ENCODE measurements at places on chromosomes 13 and 19. TPM values are rescaled to one million over a fixed set of nuclear protein-coding genes. Genes with fewer than 3 reads are reported as not detected.

DNA sequence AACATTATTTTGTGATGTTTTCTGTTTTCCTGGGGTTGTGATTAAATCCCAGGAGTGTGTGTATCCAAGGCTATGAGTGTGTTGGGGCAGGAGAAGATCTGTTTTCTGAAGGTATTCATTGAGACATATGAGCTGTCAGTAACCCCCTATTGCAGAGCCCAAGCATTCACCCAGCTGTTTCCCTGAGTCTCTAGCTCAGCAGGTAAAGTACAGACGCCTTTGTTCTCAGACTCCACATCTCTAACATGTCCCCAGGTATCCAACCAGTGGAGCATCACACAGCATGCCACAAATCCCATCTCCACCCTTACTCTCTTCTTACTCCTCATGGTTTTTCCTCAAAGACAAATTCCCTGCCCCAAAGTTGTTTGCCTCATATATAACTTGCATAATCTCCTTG, 213.6 kb downstream of the PCDH20 start:
- no peak for DNase-seq

DNA sequence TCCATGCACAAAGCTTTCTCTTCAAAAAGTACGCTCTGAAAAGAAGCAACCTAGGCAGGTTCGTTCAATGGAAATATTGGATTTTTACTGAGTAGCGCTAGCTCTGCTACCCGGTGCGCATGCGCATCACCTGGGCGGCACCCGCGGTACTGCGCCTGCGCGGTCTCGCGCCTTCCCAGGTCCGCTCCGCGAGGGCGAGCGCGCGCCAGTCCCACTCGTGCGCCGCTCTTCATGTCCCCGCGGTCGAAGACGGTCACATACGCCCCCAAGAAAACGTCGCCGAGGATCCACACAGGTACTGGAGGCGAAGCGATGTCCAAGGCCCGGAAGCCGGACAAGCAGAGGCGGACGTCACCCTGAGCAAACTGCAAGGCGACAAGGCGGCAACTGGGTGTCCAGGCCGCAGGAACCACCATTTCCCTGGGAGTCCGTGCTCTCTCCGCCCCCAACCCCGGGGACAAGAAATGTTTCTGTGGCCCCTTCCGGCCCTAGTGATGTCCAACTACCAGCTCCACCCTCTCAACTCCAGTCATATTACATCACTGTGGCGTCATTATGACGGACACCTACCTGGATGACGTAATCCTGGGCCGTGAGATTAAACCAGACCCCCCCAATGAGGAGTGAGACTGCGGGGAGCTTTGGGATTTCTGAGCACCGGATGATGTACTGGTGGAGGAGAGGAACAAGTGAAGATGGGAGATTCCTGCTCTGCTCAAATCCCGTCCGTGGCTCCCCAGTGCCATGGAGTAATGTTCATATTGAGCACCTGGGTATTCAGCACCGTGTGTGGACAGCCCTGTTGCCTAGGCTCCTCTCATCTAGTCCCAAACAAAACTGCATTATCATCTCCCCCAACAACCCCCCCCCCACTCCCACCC, 4.8 kb upstream of the KCNC3 start:
- DNase-seq, result no peak

DNA sequence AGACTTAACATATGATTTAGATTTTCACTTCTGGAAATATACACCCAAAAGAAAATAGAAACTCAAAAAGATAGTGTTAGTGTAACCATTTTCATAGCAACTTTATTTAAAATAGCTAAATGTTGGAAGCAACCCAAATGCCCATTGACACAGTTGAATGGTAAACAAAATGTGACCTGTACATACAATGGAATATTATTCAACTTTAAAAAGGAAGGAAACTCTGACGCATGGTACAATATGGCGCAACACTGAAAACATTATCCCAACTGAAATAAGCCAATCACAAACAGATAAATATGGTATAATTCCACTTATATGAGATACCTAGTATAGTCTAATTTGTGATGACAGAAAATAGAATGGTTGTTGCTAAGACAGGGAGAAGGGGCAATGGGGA, 1456.1 kb upstream of the MIR17HG start:
- DNase-seq, result no peak

DNA sequence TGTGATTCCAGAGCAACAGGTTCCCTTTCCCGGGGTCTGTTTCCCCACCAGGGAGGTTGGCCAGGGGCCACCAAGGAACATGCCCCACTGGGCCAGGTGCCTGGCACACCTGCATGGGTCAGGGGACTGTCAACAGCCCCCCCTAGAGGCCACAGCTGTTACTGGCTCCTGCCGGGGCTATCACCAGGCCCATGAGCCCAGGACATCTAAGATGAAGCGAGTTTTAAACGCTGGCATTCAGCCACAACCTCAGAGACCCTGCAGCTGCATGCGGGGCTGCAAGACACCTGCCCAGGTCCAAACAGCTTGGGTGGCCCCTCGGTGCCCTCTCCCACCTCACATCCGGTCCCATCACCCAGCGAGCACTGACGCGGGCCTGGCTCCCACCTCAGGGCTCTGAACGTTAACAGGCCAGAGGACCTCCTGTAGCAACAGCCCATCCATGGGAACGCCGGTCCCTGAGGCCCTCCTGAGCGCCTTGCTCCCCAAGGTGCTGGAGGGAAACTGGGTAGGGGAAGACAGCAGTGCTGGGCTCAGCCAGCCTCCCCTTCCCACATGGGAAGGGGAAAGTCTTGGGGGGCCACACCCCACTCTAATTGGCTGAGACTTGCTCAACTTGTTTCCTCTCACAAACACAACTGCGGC, 12.0 kb downstream of the KHSRP start:
- no peak for DNase-seq

DNA sequence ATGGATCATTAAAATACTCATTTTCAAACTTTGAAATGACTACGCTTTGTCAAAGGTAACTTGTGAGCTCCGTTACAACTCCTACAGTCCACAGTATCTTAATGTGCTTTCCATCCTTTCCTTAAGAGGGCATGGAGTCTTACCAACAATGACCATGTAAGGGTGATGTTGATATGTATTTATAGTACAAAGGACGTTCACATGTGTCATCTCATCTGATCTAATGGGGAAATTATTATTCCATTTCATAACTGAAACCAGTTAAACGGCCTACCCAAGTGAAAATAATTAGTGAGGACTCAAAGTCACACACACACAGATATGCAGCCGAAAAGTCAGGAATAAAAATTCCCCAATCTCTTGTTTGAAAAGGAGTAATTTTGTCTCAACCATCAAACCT, 9.6 kb downstream of the USP12 start:
- no peak for DNase-seq

GRCh38 chr19:31145007-31145406, 204.2 kb downstream of the TSHZ3 start:
- no peak for DNase-seq

GRCh38 chr13:49998714-49999624, 2.1 kb downstream of the TRIM13 start:
- no peak for DNase-seq

The FBXO17 gene
- 6.5 TPM for polyA plus RNA-seq

The NLRP4 gene
- polyA plus RNA-seq, result not detected

The CGB2 gene
- not detected for polyA plus RNA-seq

The TBC1D4 gene
- 18.7 TPM for polyA plus RNA-seq

The KLF16 gene
- 14.7 TPM for polyA plus RNA-seq

The MEF2B gene
- 0.17 TPM for polyA plus RNA-seq
